ENCODE measurements at places on chromosomes 6 and 20.

- peak; percentile 16 for DNase-seq
Observed at GRCh38 chr6:31083742-31084354, 28.5 kb downstream of the C6orf15 start.

DNA sequence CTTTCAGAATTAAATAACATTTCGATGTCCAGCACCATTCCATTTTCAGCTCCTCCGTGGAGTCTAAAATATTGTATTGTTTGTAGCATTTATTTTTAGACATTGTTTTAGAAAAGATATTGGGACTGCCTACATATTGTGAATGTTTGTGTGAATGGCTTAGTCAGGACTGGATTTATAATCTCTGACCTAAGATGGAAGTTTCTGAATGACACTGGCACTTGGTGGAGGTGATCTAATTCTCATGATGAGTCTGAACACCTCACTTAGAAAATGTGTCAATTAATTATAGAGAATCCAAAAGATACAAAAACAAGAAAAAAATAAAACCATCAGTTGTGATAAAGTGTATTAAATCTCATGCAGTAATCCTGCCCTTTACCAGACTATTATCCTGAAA lies 60.8 kb upstream of the HBS1L start:
- DNase-seq: no peak

DNA sequence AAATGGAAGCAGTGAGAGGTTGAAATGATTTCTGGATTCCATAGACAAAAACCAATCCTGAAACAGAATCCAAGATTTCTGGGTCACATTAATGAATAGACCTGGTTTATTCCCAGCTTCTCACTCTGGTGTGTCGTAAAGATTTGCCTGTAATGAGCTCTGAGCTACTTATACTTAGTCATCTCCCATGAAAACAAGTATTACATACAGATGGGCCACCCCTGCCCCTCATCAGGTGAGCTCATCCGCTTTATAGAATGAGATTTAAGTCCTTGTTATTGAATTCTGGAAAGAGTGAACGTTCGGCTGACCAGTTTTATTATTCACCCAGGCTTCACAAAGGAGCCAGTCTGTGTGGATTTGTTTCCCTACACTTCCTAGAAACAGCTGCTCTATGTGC lies 47.1 kb upstream of the TMEM181 start:
- DNase-seq: no peak

DNA sequence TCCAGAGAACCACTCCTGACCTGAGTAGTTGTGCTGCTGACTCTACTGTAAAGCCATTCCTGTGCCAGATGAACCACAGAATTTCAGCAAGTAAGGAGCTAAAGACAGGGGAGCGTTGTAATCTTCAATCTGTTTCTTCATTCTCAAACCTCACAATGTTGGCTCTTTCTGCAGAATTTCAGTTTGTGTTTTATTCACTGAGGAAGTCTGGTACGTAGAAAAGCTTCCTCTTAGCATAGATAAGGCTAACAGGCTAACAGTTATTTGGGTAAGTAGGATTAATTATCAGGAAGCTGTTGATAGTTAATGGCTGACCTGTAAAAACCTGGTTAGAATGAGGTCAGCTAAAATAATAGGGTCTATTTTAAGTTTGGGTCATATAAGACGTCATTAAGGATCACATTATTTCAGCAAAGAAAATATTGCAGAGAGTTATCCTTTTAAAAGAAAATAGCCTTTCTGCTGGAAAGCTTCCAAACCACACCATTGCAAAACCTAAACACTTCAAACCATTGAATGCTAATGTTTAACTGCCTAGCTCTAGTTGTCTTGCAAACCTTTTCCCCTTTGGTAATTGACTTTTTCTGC lies 14.1 kb upstream of the TENT5A start:
- DNase-seq: no peak

- peak; percentile 59 for DNase-seq
Observed at GRCh38 chr6:37483917-37484785, 15.5 kb downstream of the CCDC167 start.

DNA sequence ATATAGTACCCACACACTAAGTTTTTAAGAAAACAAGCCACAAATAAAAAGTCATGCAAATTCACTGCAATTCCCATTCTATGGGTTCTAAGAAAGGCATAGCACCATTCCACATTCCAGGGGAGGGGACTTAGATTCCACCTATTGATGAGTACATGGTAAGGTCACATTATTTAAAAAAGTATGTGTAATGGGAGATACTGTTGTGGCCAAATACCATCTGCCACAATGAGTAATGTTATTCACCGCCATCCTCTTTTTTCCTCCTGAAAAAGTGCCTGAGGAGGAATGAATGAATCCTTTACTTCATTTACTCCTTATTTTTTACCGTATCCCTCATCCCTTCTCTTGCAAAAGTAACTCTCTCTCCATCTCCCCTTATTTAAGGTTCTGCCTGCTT lies 27.0 kb upstream of the ADGRF1 start:
- no peak for DNase-seq

DNA sequence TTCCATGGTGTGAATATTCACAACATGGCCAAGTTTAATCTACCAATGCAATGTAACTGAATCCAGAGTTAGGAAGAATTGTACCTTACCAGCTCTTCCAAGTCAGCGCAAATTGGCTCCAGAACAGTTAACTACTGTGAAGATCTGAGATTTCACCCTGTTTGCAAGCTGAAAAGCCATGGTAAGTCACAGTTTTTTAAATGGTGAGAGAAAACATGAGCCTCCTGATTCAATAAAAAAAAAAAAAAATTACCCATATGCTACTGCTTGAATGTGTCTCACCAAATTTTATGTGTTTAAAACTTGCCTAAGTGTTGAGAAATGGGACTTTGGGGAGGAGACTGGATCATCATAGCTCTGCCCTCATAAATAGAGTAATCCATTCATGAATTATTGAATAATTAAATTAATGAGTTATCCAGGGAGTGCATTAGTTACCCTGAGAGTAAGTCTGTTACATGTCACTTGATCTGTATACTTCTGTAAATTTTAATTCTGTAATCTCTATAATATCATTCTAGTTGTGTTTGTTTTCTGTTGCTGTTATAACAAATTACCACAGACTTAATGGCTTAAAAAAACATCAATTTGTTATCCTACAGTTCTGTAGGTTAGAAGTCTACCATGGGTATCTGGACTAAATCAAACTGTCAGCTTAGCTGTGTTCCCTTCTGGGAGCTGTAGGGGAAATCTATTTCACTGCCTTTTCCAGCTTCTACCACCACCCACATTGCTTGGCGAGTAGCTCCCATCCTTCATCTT lies 1355.9 kb downstream of the GRIK2 start:
- no peak for DNase-seq

GRCh38 chr20:2524709-2525506 lies 11.5 kb upstream of the TMC2 start:
- no peak for DNase-seq

DNA sequence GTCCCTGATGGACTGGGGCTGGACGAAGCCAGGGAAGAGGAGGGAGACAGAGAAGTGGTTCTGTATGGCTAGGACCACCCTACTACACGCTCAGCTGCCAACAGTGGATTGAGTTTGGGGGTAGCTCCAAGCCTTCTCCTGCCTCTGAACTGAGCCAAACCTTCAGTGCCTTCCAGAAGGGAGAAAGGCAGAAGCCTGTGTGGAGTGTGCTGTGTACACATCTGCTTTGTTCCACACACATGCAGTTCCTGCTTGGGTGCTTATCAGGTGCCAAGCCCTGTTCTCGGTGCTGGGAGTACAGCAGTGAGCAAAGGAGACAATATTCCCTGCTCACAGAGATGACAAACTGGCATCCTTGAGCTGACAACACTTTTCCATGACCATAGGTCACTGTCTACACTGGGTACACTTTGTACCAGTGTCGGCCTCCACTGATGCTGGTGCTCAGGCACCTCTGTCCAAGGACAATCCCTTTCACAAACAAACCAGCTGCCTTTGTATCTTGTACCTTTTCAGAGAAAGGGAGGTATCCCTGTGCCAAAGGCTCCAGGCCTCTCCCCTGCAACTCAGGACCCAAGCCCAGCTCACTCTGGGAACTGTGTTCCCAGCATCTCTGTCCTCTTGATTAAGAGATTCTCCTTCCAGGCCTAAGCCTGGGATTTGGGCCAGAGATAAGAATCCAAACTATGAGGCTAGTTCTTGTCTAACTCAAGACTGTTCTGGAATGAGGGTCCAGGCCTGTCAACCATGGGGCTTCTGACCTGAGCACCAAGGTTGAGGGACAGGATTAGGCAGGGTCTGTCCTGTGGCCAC lies 11.3 kb upstream of the RBCK1 start:
- DNase-seq: no peak

GRCh38 chr6:43493833-43494232 lies 16.3 kb downstream of the LRRC73 start:
- no peak for DNase-seq

GRCh38 chr6:87155842-87156815 lies 764 bp downstream of the ZNF292 start:
- peak; percentile 55 for DNase-seq

- no peak for DNase-seq
Observed at GRCh38 chr6:14966906-14967711, 278.8 kb upstream of the JARID2 start.

GRCh38 chr20:59443550-59443949 lies 143.1 kb downstream of the EDN3 start:
- no peak for DNase-seq

GRCh38 chr20:57417051-57417689 lies 26.0 kb downstream of the RBM38 start:
- no peak for DNase-seq

- no peak for DNase-seq
Observed at GRCh38 chr20:2234598-2235191, 61.1 kb upstream of the TGM3 start.

- no peak for DNase-seq
Observed at GRCh38 chr6:108710551-108710950, 137.7 kb upstream of the ARMC2 start.

- no peak for DNase-seq
Observed at GRCh38 chr6:75579951-75580350, 21.7 kb upstream of the SENP6 start.

DNA sequence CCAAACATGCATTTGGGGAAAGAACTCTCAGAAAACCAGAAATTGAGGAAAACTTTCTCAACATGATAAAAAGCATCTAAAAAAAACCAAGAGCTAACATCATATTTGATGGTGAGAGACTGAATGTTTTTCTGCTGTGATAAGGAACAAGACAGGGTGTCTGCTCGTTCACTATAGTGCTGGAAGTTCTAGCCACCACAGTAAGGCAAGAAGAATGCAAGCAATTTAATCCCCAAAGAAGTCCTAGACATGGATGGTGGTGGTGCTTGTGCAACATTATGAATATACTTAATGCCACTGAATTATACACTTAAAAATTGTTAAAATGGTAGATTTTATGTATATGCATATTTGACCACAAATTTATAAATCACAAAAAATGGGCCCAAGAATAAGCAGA lies 53.4 kb downstream of the LYRM2 start:
- no peak for DNase-seq

- DNase-seq: no peak
Observed at GRCh38 chr20:5720696-5721095, 29.5 kb upstream of the SHLD1 start.

DNA sequence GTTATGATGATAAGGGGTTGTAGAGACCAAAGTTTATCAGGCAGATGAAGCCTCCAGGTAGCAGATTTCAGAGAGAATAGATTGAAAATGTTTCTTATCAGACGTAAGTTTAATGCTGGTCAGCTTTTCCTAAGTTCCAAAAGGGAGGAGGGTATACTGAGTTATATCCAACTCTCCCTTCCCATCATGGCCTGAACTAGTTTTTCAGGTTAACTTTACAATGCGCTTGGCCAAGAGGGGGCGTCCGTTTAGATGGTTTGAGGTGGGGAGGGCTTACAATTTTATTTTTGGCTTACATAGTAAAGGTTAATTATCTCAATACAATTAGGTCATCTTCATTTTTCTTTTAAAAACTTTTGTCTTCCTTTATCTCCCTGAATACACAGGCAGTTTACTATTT lies 19.4 kb upstream of the IL22RA2 start:
- DNase-seq: no peak

GRCh38 chr6:129730477-129731165 lies 20.6 kb upstream of the ARHGAP18 start:
- DNase-seq: no peak

DNA sequence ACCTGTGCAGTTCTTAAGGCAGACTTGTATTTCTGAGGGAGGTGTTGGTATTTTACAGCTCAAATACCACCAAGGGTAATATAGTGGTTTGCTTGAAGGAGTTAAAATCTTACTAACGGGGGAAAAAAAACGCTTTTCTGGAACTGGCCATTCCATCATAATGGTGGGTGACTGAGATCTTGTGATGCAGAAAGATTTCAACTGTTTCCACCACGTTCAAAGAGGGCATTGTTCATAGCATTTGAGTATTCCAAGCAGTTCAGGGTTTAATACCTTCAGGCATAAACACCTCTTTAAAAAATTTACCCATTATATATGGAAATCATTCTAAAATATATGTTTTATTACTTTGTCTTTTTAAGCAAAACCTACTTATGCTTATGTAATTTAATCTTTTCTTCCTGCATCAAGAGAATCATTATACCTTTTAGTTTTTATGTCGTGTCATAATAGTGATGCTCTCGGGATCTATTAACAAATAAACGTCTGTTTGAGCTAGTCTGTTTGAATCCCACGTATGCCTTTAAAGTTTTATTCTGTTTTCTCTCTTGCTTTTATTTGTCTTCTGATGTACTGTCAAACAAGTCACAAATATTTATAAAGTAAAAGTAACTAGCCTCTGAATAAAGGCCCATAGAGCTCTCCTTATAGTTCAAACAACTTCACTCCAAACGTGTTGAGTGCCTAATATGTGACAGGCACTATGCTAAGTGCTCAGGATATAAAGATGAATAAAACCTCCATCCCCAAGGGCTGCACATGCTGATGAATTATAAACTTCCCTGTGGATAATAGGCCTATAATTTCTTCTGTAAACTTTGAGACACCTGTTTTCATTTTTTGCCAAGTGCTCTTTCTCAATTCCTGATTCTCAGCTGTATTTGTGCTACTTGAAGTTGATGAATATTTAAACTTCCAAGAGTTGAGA lies 298.8 kb upstream of the FERMT1 start:
- no peak for DNase-seq

- DNase-seq: no peak
Observed at GRCh38 chr20:24487648-24488047, 18.2 kb downstream of the SYNDIG1 start.

DNA sequence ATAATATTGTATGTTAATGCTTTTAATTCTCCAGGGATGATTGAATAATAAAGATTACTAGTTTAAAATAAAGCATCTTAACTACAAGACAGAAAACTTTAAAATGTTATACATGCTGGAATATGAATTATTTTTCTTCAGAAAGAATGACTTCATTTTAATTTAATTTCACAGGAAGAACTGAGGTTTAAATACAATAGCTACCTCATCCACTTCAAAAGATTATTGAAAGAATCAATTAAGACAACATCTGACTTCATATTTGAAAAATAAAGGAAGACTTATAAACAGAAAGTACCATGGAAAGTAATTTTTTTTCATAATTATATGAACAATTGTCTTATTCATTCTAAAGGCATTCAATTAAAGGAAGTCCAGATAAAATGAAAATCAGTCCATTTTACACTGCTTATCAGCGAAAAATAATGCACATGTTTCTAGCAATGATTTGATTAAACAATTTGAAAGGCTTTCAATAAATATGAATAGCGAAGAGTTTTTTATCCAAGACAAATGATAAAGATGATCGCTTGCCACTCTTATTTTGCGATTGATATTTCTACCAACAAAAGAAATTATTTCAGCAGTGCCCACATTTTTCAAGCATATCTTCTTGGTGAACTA lies 368.5 kb upstream of the OPRM1 start:
- DNase-seq: no peak
